Stimulated activated CD8-positive, alpha-beta memory T cell treated with anti-CD3 and anti-CD28 coated beads, Interleukin-7, amount 100 ng/mL, for 1 hour (primary cell): ENCODE measurements at places on chromosomes 3 and 15.
A peak's percentile ranks its signal among the peaks of the same experiment; 100 is the strongest.

DNA sequence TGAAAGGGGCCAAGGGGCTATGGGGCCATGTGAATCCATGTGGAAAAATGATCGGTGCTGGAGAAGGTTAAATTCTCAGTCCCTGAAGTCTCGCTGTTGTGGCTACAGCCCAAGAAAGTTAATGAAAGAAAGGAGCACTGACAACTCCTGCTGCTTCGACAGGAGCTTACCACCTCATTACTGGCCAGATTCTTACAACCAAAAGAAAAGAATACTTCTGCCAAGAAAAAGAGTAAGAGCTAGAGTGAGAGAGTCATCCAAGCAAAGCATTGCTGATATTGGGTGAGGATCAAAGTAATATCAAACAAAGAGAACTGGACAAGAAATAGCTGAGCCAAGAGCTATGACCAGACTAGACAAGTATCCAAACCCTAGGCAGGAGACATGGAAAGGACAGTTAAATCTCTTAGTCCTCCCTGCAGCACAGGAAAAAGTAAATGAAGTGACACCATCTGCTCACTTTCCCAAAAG is 348.4 kb upstream of the PLSCR5 start:
- no peak for DNase-seq

DNA sequence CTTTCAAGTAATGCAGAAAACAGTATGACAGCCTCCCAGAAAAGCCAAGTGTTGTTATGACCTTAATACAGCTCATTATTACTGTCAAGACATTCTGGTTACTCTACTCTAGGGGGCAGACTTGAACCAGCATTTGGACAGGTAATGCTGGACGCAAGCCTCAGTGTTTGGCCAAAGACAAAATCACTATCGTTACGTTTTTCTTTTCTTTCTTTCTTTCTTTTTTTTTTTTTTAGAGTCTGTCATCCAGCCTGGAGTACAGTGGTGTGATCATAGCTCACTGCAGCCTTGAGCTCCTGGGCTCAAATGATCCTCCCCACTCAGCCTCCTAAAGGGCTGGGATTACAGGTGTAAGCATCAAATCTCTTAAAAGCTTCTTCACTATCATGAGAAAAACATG is 29.4 kb upstream of the TMEM45A start:
- DNase-seq, result no peak

- DNase-seq, result no peak
Measured at GRCh38 chr15:71422530-71423259, 307.4 kb downstream of the THSD4 start.

DNA sequence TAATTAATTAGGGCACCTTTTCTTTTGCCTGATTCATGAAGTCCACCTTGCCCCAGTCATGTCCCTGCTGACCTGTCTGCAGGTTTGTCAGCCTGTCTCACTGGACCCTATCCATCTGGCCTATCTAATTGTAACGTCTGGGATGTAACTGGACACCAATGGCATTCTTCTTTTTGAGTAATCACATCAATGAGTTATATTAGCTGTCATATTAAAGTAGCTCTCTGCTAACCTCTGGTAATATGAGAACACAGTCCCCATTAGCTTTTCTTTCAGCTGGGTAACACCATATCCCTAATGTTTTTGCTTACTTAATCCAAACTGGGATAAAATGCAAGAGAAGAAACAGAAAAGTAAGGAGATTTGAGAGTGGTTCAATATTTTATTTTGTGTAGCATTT is 166.2 kb upstream of the VEPH1 start:
- no peak for DNase-seq

- DNase-seq, result no peak
Measured at GRCh38 chr3:78101384-78101783, 1061.5 kb downstream of the ROBO2 start.

DNA sequence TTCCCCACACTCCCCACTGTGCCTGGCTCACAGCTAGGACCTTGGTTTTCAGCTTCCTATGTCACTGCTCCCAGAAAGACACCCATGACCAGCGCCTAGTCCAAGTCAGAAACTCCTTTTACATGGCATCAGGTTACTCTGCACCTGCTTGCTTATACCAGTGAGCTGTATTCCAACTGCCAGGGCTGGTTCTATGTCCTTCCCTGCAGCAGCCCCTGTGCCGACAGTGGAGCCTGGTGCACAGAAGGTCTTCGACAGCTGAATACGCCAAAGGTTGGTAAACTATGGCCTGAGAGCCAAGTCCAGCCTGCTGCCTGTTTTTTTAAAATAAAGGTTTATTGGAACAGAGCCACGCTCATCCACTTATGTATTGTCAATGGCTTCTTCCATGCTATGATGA is 102.5 kb downstream of the IQSEC1 start:
- DNase-seq, result no peak

- no peak for DNase-seq
Measured at GRCh38 chr15:74611834-74612233, 3.8 kb upstream of the CLK3 start.

- no peak for DNase-seq
Measured at GRCh38 chr3:149145974-149146373, 16.5 kb downstream of the HPS3 start.

- DNase-seq, result no peak
Measured at GRCh38 chr3:8622873-8623691, 21.5 kb downstream of the SSUH2 start.

DNA sequence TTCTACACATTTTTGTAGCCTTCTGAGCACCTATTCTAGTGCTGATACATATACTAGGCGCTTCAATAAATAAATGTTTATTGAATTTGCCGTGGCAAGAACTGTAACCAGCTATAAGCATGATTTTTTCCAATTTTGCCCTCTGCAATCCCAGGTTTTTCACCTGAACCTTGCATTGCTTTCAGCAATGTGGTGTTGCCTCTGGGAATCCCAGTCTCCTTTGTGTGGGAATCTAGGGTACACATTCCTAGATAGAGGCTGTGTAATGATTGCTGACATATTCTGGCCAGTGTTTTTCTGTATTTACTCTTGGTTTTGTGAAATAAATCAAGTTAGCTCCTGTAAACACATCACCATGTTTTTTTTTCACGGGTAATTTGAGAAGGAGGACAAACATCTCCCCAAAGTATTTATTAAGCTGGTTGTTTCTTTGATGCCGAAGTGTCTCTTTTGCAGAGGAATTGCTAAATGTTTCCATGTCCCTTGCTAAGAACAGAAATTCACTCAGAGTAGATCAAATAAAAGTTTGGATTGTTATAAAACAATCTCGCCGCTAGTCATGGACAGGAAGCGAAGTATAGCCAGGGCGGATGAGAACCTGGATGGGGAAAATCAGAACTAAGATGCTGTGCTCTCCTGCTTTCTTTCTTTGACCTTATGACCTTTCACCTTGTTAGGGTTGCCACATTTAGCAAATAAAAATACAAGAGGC is 1.2 kb downstream of the CFAP91 start:
- no peak for DNase-seq

- no peak for DNase-seq
Measured at GRCh38 chr15:34737477-34737876, 17.3 kb downstream of the GJD2 start.

GRCh38 chr15:65611888-65612615 is 1.1 kb upstream of the INTS14 start:
- no peak for DNase-seq

GRCh38 chr3:103136621-103137020 is 701.8 kb downstream of the ZPLD1 start:
- DNase-seq, result no peak

DNA sequence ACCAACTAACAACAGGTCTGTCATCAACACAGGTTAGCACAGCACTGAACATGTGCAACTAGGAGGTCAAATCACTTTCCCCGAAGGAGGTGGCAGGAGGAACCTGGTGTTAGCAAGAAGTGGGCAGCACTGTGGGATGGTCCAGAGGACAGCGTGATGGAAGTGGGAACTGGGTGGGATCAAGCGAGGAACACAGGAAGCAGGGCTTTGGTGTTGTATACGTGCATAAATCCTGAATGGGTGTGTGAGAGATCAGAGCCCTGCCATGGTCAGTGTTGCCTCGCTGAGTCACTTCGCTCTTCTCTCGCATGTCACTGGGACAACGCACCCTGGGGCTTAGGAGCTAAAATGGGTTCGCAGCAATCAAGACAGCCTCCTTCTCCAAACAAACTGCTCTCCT is 62.1 kb downstream of the MOBP start:
- no peak for DNase-seq

DNA sequence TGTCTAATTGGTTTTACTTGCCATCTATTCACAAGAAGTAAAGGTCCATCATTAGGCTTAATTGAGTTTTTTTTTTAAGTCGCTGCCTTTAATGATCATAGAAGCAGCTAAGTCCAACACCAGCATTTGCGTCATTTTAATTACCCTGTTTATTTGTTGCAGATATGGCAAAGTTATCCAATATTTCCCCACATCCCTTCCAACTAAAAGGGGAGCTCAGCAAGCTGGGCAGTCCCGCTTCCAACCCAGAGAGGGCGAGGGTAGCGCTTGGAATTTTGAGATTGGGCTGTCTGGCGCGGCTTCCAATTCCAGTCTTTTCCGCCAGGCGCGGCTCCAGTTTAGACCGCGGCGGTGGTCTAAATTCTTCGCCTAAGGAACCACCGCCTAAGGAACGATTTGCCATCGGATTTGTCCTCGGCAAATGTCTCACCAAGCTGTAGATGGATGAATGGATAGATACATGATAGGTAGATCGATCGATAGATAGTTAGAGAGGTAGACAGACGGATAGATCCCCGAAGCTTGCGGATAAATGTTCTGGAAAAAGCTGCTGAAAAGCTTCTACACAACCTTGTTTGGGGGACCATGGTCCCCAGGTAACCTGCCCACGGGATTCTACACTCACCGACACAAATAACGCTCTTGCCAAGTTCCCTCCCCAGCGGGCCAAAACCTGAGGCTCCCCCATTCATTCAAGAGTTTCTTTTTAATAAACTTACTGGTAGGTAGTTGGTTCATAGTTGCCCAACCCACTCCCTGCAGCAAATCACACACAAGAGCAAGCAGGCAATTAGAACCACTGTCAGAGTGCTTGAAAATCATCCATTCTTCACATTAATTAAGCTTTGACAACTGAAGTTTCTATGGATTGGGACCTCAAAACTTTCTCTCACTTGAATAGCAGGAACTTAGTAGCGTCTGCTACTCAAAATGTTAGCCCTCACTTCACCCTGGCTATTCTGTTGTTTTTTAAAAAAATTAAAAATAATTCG is 49.1 kb downstream of the ZIC4 start:
- no peak for DNase-seq

- DNase-seq, result no peak
Measured at GRCh38 chr3:150308481-150309256, 99.4 kb upstream of the TSC22D2 start.

- DNase-seq, result no peak
Measured at GRCh38 chr15:51830276-51830806, 888 bp downstream of the TMOD3 start.

DNA sequence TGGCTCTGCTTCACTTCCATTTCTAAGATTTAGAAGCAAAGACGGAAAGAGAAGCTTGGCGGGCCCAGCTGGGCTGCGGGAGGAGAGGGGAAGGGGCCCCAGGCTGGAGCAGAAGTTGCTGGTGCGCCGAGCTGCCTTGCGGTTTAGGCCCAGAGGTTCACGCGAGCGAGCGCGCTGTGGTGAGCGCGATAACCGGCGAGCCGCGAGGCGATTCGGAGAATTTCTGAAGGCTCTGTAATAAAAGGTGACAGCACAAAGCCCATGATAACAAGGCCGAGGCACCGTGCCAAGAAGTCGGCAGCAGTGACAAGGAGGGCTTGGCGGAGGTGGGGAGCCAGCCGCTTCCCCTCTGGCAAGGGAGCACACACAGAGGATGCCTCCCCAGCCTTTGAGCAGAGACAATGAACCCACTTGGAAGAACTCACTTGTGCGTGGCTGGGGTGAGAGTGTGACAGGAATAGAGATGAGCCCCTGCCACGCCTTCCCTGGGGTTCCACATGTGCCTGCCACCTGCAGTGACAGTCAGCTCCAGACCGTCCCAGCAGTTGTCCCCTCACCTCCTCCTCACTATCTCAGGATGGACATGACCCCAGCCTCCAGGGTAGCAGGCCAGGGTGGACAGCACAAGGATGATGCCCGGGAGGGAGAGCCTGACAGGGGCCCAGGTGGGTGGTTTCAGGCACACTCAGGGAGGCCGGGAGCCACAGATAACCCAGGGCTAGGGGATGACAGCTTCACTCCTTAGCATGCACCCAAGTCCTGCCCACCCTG is 315.2 kb downstream of the UACA start:
- DNase-seq, result peak; percentile 29

- no peak for DNase-seq
Measured at GRCh38 chr15:69576948-69577351, 124.3 kb downstream of the RPLP1 start.

DNA sequence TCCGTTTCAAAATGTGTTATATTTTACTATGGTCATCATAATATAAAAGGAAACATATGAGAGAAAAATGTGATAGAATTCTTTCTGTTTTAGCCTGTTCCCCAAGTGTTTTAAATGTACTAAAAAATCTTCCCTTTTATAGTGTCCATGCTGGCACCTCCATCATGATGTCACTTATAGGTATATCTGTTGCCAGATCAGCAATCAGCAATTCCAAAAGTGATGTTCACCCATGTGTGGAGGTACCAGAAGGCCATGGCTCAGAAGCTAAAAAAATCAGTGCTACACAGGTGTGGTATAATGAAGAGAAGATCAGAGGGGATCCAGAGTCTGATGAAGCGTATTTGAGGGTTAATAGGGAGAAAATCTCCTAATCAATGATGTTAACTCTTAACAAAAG is 1.1 kb upstream of the GPR15 start:
- no peak for DNase-seq

DNA sequence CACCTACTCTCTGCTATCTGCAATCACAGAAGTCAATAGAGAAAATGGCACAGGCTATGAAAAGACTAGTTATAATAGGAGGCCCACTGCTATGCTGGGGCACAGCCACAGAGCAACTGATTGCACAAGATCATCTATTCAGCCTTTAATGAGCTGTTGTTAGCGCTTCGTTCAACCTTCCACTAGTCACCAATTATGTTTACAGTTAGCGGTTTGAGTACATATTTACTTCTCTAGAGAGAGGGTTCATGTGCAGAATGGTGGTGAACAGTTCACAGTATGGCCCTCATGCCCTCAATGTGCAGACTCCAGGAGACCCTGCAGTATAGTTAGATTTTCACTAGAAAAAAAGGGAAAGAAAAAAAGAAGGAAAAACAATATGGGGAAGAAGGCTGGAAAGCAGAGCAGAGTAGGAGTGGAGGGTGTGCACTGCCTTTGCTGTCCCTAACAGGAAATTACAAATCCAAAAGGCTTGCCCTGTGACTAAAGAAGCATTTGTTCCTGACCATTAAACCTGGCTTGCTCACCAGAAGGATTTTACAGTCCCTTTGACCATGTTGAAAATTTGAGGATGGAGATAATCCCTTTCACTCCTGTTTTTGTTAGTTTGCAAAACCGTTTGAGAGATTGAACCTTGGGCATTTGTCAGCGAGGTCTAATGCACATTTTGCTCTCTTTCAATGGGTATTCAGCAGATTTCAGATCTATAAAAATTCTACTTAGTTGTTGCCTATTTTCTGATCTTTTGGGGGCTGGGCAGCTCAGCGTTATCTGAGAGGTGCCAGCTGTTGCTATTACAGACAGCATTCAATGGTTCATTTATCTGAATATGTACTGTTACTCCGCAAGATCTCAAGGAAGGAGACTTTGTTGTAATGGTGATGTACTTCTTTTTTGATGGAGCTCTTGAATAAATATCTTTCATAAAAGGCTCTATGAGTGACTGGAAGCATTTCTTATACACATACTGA is 296.1 kb downstream of the LSAMP start:
- no peak for DNase-seq

- DNase-seq, result no peak
Measured at GRCh38 chr3:150309257-150309542, 98.9 kb upstream of the TSC22D2 start.

- no peak for DNase-seq
Measured at GRCh38 chr15:31381801-31382712, 55.4 kb downstream of the KLF13 start.

GRCh38 chr3:26350853-26351252 is 271.7 kb upstream of the LRRC3B start:
- no peak for DNase-seq
